ENCODE measurements at places on chromosomes 16 and 17.

GRCh38 chr17:17762744-17763105, 74.1 kb downstream of the SREBF1 start:
- DNase-seq: no peak

DNA sequence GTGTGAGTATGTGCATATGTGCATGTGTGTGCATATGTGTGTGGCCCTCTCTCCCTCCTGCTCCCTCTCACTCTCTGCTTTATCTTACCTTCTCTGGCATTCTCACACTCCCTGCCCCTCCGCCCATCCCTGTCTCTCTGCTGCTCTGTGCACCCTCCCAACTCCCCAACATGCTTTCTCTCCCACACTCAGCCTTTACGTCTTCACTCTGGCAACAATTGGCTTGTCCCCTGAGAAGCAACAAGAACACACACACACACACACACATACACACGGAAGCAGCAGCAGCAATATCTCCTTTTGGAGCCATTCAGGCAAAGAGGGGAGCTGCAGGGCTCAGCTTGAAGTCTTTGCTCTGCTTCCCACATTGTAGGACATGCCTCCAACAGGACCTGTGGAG, 27.8 kb downstream of the PITPNM3 start:
- no peak for DNase-seq

GRCh38 chr17:4967539-4968485, at the start of gene SPAG7:
TSS of gene SPAG7 (minus strand) at chr17:4967817. CDS start at chr17:4967804, 13 bp downstream.
- no peak for DNase-seq

DNA sequence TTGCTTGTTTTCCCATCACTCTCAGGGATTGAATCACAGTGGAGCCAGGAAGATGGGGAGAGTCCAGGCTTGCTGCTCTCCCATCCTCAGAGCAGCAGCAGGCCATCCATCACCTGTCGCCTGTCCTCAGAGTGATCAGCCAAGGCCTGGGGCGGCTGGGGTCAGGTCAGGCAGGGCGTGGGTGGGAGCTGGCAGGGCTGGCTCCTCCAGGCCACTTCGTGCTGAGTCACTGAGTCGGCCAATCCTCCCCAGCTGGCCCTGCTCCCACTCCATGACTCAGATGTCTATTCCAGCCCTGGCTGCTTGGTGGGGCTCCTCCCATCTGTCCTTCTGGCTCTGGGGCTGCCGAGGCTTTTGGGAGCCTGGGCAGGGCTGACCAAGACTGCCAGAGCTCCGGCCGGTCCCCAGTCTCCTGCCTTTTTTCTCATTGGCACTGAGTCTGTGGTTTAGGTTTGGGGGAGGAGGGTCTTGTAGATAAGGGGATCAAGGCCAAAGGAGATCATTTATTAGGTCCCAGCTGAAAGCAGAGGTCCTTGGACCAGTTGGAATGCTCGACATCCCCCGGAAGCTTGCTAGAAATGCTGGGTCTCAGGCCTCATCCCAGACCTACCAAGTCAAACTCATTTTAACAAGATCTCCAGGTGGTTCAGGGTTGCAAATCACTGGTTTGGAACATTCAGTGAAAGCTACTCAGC, 72.7 kb downstream of the ABCC1 start:
- peak; percentile 94 for DNase-seq

DNA sequence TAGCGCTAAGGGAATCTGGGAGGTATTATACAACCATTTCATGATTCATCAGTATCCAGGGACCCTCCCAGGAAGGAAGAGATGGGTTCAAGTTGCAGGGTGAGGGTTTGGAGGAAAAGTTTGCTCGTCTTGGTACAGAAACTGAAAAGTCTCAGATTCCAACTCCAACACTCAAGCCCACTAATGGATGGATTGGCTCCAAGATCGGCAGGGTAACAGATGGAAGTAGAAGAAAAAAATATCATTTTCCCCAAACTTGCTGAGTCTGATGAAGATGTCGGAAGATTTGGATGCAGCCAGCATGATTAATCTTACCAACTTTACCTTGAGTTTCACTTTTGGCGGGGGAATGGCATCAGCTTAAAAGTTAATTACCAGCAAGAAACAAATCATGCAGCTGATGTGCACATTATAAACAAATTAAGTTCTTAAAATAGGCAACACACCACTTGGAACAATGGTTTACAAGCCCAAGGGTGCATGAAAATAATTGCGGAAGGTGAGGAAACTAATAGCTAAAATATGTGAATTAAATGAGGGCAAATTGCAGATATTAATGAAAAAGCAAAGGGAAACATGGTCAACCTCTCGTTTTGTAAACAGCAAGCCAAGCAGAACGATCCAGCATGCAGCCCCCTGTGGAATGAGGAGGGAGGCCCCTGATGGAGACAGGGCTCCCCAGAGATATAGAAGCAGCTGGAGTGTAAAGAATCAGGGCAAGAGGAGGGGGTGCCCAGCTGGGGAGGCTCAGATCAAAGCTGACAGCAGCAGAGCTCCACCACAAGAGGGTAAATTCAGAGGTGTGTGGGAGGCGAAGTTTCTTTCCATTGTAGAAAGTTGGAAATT, 44.1 kb upstream of the GRIN2A start:
- DNase-seq: no peak

DNA sequence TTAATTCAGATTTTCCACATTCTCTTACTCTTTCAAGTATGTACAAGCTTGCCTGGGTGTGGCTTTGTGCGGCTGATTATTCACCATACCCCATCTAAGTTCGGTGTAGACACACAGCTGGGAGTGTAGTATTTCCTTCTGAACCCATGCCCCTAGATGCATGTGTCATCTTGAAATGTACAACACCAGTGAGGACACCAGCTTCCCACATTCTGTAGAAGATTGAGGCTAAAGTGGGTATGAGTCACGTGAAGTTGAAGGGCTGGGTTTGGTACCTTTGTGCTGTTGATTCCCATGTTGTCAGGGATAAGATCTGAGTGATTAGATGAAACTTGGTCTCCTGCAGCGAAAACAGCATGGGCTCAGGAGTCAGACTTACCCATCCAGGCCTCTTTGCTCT, 14.6 kb upstream of the DHX8 start:
- no peak for DNase-seq

- no peak for DNase-seq
Observed at GRCh38 chr16:80900593-80900954, 96.2 kb upstream of the CDYL2 start.

DNA sequence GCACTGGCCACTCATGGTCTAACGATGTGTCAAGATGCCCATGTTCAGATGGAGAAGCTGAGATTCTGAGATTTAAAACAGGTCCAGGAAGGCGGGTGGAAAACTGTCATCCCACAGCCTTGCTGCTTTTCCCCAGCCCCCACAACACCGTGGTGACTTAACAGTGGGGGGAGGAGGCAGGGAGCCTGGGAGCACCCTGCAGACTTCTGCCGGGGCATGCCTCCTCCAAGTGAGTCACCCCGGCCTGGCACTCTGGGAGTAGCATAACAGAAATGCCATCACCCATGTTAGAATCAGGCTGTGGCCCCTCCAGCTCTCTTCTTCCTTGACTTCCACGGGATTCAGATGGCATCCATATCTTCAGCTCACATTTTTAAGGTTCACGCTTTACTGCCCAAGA, 164.8 kb downstream of the CBLN1 start:
- DNase-seq: no peak
